Activated CD4-positive, alpha-beta T cell treated with anti-CD3 and anti-CD28 coated beads, Interleukin-2, amount 50 U/mL, for 1 hour (primary cell): ENCODE measurements at places on chromosomes 7 and 10.

DNA sequence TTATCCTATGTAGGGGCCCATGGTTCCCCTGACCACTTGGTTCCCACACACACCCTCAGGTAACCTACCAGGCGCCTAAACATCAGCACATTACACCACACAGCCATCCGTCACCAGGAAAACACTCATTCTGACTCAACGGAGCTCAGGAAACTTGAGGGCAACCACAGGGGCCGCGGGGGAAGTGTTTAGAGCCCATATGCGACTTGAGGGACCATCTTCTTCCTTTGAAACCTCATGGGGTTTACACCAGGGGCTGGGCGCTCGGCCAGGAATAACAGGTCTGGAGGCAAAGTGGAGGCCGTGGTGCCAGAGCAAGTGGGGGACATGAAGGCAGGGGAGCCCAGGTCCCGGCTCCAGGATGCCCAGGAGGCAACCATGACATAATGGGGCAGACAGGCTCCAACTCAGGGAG lies 1.5 kb downstream of the STX1A start:
- peak; percentile 69 for DNase-seq

DNA sequence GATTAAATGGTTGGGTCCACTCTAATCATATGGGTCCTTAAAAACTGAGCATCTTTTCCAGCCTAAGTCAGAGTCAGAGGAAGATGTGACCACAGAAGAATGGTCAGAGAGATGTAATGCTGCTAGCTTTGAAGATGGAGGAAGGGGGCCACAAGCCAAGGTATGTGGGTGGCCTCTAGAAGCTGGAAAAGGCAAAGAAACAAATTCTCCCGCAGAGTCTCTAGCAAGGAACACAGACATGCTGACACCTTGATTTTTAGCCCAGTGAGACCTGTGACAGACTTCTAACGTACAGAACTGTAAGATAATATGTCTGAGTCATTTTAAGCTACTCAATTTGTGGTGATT lies 1.5 kb upstream of the EXOC6 start:
- DNase-seq, result no peak

- no peak for DNase-seq
These were observed 84.9 kb upstream of the ADRB1 start for GRCh38 chr10:113958631-113959382.

DNA sequence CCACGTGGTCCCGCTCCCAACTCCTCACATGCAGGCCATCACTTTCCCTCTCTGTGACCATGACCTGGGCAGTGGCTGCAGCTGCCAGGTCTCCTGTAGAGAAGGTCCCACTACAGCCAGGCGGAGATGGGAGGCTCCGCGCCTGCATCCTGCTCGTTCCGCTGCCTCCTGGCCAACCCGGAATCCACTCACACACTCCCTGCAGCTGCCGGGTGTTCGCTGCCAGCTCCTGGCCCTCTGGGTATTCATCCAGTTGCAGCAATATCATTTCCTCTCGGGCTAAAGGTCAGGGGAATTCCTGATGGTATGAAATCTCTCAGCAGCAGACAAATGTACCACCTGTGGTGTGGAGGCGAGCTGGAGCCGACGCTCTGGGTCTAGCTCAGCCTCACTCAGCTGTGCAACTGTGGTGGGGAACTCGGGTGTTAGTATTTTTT lies 65.7 kb downstream of the TLL2 start:
- no peak for DNase-seq

GRCh38 chr10:99930731-99931550 lies 78.8 kb downstream of the DNMBP start:
- DNase-seq, result no peak

DNA sequence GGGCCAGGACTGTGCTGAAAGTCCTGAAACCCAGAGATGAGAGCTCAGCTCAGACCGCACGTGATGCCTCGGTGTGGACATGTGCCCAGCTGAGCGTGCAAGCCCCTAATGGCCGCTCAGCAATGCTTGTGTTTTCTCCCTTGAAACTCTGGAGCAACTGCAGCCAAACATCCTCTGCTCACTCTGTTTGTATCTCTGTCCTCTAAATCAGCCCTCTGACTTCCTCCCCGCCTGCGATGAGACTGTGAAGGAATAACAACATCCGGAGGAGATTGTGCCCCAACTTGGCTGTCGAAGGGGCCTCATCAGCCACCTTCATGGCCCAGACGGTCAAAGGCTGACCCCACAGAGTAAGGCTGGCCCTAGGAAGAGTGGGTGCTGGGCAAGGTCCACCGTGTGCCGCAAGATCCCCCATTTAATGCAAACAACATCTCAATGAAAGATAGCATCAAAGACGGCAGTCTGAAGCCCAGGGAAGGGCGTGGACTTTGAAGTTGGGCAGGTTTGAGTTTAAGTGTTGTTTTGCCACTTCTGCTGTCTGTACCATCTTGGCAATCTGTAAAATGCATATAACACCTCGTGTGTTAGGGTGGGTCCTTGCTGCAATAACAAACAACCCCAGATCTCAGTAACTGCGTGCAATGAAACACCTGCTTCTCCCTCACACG lies 39.9 kb downstream of the CALML3 start:
- DNase-seq, result peak; percentile 28

DNA sequence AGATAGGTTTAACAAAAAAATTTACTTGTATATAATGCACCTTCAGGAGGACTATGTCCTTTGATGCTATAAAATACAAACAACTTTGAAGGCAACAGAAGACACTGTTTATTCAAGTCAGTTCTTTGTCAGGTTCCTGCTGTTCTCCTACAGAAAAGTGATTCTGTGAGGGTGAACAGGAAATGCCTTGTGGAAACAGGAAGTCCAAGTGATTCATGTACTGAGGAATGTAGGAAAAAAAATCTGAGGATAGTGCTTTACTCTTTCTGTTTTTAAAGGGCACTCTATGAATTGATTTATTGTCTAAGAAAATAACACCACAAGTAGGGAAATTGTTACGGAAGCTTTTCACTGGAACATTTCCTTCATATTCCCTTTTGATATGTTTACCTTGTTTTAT lies 171.9 kb downstream of the HDAC9 start:
- DNase-seq, result no peak

- DNase-seq, result no peak
These were observed 50.6 kb upstream of the ZC3HAV1 start for GRCh38 chr7:139159900-139160675.

DNA sequence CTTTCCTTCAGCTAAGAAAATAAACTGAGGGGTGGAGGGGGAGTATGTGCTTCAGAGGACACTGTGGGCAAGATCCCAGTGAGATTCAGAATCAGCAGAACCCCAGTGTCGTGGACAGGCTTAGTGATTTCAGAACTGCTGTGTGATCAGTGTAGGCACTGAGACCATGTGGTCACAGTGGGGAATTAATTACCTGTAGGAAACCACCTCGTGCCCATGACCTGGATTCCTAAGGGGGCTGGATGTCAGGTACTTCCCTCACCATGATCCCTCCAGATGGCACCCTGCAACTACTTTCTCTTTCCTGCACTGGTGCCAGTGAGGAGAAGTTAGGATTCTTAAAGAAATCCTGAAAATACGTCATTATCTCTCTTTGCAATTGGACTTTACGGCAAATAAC lies 64.4 kb downstream of the HBP1 start:
- DNase-seq, result no peak

DNA sequence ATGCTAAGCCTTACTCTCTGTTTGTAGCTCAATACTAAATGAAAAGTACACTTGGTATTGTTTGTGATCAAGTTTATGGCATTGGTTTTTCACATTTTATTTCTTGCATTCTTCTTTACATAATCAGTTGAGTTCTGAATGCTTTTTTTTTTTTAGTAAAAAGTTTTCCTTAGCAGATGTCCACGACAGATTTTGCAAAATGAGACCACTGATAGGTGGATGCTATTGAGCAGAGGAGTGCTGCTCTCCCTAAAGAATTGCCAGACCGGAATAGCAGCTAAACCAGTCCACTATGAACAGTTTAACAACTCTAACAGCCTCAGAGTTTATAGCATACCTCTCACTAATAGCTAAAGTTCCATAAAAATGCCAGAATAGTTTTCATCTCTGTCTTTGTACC lies 225.1 kb upstream of the CACNA2D1 start:
- no peak for DNase-seq

DNA sequence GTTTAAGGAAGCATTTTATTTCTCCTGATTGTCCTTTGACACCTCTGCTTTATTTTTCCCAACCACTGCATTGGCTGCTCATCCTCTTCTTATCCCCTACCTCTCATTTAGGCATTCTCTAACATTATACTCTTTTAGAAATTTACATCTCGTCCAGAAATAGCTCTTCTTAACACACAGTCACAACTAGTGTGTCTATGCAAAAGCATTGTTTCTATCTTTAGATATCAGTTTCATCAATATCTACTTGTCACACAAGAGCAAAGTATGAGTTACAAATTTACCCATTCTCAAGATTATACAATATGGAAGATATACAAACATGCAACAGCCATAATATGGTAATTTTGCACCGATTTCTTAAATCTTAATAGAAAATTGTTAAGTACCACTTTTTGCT lies 35.7 kb upstream of the MDFIC start:
- DNase-seq, result no peak

DNA sequence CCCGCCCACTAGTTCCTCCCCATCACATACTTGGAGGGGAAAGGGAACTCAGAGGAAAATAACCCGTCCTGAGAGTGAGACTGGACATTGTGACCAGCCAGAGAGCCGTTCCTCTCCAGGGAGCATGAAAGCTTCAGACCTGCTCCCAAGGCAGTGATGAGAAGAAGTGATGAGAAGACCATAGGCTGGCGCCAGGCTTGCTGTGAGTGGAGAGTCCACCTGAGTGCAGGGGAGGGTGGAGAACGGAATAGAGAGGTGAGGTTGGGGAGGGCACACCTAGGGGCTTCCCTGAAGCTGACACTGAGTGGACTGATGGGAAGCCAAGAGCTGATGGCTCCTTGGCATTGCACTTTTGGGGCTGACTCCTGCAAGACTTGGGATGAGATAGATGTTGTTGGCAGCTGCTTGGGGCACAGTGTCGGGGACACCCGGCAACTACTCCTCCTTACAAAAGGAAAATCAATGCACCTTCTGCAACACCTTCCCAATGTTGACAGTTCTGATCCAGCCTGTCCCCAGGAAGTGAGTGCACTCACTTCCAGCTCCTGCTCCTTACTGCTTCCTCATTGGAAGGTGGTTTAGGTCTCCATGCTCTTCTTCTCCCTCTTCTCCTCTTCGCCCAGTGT lies 79.4 kb downstream of the EMX2 start:
- no peak for DNase-seq

DNA sequence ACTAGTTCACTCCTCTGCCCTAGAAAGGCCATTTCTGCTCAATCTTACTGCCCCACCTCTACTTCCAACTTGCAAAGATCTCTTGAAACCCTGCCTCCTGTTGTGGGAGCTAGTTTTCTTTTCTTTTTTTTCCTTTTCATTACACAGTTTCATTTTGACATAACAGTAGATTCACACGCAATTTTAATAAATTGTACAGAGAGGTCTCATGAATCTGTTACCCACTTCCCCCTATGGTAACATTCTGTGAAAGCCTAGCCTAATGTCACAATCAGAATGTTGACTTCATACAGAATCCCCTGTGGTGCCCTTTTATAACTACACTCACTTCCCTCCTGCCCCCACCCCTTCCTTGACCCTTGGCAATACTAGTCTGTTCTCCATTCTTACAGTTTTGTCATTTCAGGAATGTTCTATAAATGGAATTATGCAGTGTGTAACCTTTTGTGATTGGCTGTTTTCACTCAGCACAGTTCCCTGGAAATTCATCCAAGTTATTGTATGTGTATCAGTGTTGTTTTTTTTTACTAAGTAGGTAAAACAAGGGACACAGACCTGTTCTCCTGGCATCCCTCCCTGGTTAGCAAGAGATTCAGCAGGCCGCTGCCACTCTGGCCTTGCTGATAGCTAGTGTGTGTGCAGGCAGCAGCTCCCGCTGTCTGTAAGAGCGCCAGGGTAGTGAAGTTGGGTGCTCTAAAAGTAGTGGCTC lies 21.5 kb downstream of the CHST3 start:
- no peak for DNase-seq

- no peak for DNase-seq
These were observed 8.6 kb downstream of the GDF2 start for GRCh38 chr10:47330804-47331203.
